ENCODE measurements at places on chromosomes 12 and 14.

GRCh38 chr12:104963757-104964156, 5.7 kb upstream of the SLC41A2 start:
- DNase-seq = no peak

DNA sequence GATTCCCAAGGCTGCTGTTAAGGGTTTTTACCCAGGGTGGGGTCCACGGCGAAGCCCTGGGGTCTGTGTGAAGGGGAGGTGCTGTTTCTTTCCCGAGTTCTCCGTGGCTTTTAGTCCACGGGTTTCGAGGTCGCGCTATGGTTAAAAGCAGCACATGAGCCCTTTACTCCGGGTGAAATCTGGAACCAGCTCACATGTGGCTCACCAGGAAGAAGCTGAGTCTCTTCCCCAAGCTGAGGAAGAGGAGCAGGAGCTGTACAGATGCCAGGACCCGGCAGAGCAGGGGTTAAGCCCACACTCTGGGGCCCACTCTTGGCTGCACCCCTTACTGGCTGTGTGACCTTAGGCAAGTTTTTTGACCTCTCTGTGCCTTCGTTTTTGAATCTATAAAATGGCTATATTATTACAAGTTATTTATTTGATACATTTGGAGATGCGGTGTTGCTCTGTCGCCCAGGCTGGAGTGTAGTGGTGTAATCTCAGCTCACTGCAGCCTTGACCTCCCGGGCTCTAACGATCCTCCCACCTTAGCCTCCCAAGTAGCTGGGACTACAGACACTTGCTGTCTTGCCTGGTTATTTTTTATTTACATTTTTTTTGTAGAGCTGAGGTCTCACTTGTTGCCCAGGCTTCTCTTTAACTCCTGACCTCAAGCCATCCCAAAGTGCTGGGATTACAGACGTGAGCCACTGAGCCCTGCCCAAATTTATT, 266.3 kb downstream of the AACS start:
- no peak for DNase-seq

- DNase-seq = no peak
Observed at GRCh38 chr14:103023881-103024473, 33.4 kb downstream of the CDC42BPB start.

GRCh38 chr12:85642808-85643207, 193.4 kb downstream of the RASSF9 start:
- DNase-seq = peak; percentile 35

DNA sequence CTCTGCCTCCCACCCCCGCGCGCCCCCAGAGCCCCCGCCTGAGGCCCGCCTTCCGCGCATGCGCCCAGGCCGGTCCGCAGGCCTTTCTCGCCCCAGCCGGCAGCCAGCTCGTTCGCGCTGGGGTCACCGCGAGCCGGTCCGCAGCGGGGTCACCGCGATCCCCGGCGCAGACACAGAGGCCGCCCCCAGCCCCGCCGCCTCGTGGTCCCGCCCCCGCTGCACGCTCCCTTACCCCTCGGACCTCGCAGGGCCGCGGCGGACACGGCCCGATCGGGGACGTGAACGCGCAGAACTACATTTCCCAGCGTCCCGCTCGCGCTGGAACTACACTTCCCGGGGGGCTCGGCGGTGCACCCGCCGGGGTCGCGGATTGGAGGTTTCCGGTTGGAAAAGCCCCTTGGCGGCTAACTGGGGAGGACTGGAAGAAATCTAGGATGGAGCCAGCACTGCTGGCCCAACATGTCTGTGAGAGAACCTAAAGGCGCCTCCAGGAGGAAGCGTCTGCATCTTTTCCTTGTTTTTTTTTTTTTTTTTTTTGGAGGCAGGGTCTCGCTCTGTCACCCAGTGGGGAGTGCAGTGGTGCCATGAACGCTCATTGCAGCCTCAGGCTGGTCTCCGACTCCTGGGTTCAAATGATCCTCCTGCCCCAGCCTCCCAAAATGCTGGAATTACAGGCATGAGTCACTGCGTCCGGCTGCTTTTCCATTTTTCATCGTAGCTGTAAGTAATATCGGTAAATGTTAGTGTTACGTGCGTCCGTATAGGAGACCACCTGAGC, at the start of gene ZNF605:
Gene ZNF605, minus strand, starts transcription at position 296 of the 778 bp plus-strand sequence. CDS start 10,671 bp downstream, outside the sequence.
- DNase-seq = peak; percentile 72

DNA sequence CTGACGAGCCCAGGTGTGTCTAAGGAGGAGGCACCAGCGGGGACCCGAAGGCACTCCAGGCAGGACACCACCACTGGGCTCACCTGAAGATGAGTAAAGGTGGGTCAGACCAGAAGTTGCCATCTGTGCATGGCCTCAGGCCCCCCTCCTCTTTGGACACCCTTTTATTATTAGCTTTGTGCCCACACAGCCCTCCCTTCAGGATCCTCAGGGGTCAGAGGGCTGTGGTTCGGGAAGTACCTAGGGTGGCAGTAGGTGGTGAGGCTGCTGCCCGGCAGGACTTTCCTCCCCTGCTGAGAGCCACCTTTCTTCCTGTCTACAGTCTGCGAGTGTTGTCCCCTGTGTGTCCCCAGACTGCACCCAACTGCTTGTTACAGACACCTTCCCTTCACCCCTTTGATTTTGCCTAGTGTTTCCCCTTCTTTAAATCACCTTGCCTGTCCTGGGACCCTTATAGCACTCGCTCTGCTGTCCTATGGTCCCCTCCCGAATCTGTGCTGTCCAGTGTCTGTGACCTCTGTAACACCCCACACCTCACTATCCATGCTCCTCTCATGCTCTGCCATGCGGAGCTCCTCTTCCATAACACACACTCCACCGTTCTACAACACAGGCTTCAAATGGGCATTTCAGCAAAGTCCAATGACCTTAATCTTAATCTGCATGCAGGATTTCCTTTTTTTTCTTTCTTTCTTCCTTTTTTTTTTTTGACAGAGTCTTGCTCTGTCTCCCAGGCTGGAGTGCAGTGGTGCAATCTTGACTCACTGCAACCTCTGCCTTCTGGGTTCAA, 25.7 kb downstream of the SOAT2 start:
- no peak for DNase-seq

Measured in GM04504 (cell line).